ENCODE measurements at places on chromosomes 7 and 10.

DNA sequence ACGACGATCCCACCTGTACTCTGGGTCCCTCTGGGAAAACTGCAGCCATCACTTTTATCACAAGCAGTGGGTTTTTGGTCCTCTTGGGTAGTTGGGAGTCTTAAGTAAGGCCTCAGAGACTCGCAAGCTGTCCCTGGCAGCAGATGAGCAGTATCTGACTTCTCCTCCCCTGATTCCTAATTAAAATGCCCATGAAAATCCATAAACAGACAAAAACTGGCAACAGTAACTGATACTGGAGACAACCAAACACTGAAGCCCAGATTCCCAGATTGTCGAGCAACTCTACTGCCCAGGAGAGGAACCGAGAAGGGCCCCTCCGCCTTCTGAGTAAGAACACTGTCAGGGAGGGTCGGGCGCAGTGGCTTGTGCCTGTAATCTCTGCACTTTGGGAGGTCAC is 333.8 kb downstream of the CALN1 start:
- no peak for DNase-seq

GRCh38 chr7:96962221-96962885 is 43.0 kb upstream of the DLX6 start:
- DNase-seq = no peak

DNA sequence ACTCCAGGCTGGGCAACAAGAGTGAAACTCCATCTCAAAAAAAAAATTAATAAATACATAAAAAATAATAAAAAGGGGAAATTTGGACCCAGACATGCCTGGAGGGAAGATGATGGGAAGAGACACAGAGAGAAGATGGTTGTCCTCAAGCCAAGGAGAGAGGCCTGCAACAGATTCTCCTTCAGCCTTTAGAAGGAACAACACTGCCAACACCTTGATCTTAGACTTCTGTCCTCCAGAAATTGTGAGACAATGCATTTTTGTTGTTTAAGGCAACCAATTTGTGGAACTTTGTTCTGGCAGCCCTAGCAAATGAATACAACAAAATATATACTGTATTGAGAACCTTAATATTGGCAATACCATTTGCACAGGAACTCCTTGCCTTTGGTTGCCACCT is 180.3 kb upstream of the TNS3 start:
- DNase-seq = no peak

DNA sequence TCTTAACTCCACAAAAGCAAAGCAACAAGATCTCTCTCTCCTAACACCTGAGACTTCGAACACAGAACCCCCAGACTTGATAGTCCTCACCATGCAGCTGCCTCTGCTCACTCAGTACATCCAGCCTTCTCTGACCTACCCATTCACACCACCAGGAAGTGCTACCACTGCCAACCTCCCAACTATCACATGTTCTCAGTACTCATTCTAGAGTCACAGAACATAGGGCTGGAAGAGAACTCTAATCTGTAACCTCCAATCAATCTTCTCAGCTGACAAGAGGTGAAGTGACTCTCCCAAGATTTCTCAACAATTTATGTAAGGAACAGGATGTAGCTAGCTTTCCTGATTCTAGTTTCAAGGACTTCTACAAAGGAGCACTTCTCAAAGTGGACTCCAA is 3.8 kb downstream of the NUDCD3 start:
- no peak for DNase-seq

DNA sequence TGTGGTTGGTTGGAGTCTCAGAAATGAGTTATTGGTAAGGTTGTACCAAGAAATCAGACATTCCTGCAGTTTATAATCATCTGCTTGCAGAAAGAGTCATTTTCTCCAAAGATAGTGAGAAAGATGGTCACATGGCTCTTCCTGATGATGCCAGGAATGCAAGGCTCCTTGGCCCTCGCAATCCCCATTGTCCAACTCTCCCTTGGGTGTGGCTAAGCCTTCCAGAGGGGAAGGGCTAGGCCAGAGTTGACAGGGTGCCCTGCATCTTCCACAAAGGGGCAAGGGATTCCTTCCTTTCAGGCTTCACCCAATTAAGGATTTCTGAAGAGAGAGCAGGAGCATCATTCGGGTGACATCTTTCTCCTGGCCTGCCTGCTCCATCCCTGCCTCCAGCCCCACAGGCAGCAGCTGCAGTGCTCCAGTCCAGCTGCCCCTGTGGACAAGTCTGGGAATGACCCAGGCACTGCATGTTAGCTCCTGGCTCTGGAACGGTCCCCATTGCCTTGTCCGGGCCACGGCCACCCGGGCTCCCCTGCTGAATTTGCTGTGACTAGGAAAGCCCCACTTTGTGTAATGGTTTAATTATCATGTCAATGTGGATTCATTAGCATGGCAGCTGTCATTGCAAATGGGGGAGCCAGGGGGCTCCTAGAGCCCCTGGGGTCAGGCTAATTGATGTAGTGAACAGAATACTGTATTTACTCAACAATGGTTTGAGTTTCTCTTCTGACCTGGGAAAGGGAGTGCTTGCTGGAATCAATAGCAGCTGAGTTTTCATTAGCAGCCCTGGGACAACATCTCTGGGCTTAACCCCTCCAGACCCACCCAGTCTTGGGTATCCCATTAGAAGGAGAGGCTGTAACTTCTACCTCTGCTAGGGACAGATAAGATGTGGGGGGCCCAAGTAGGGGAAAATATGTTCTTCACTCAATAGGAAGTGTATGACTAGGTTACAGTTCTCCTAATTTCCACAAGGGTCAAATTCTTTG is 112.6 kb upstream of the TBX20 start:
- DNase-seq = no peak

GRCh38 chr10:118763202-118763988 is 8.6 kb upstream of the CACUL1 start:
- no peak for DNase-seq

GRCh38 chr10:29407280-29407858 is 118.5 kb downstream of the LYZL1 start:
- DNase-seq = no peak

GRCh38 chr10:47029181-47030009 is 118.2 kb downstream of the PTPN20 start:
- no peak for DNase-seq

- DNase-seq = no peak
Observed at GRCh38 chr10:48496105-48496830, 108.6 kb downstream of the ARHGAP22 start.
